ENCODE measurements at places on chromosomes 16 and 17.

DNA sequence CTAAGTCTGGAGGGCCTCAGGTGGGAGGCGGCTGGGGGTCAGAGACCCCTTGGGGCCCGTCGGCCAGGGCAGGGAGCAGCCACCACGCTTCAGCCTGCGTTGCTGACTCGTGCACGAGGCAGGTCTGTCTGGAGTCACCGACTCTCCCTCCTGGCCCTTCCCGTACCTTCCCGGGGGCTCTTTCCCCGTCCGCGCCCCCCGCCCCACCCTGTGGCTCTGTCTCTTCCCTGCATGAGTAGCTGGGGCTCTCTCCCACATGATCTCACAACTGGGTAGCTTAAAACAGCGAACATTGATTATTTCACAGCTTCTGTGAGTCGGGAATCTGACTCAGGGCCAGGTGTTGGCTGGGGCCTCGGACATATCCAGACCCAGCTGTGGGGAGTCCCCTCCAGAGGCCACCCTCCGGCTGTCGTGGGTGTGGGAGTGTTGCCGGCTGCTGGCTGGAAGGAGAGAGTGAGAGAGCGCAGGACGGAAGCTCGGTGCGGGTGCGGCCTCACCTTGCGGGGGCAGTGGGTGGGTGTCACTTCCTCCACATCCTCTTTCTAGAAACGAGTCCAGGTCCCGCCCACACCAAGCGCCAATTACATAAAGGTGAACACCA is 17.3 kb downstream of the BAHCC1 start:
- no peak for DNase-seq

- no peak for DNase-seq
These were observed 42.6 kb upstream of the SKAP1 start for GRCh38 chr17:48472411-48473281.

GRCh38 chr16:24051125-24051524 is 205.0 kb upstream of the CACNG3 start:
- DNase-seq, result no peak

DNA sequence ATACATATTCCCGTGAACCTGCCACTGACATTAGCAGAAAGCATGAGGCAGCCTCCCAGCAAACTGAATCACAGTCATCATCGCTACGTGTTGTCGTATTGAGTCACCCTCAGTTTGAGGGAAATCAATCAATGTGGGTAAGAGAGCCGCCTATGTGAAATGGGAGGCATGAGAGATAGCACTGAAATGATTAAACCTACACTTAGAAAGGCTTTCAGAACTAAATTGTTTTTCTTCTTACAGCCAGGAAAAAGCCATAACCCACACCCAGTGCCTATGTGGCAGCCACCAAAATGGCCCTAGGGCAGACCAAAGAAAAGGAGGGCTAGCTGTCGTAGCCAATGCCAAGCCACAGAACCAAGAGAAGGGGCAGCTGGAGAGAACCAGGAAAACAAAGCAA is 90.5 kb downstream of the ADAMTS18 start:
- no peak for DNase-seq

DNA sequence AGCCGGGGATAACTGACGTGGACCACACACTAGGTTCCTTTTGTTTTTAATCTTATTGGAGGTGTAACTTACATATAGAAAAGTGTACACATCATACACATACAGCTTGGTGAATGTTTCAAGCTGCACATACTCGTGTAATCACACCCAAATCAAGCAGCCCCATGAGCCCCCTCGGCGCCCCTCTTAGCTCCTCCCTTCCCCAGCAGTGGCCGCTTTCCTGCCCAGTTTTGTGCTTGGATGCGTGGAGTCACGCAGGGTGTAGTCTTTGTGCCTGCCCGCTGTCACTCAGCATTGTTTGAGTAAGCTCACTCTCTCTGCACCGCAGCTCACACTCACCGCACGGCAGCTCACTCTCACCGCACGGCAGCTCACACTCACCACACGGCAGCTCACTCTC is 151.7 kb upstream of the CHMP6 start:
- no peak for DNase-seq

- DNase-seq, result no peak
These were observed 28.0 kb downstream of the PEMT start for GRCh38 chr17:17563530-17563929.

DNA sequence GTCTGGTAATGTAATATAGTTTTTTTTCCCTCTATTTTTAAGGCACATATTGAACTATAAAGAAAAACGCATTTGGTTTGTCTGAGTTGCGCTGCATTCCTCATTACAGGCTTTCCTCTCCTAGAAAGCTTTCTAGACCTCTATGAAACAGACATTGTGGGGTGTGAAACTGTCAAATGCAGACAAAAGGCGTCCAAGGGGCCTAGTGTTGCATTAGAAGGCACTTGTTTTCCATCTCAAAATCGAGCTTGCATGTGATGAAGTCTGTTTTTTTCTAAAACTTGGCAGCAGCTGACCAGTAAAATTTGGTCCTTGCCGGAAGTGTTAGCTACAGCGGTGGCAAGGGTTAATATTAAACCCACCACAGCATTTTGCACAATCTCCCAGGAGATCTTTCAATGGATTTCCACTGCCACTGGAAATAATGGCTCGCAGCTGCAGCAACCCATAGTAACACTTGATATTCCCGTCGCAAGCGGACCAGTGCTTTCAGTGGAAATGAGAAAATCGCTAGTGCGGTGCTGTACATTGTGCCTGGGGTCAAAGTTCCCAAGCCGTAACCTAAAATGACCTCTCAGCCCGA is 602.6 kb downstream of the KCNJ2 start:
- no peak for DNase-seq

- no peak for DNase-seq
These were observed at the start of gene ZG16B for GRCh38 chr16:2829501-2830354. Gene ZG16B (plus strand): TSS chr16:2830303. CDS start chr16:2830442, 139 bp downstream.

DNA sequence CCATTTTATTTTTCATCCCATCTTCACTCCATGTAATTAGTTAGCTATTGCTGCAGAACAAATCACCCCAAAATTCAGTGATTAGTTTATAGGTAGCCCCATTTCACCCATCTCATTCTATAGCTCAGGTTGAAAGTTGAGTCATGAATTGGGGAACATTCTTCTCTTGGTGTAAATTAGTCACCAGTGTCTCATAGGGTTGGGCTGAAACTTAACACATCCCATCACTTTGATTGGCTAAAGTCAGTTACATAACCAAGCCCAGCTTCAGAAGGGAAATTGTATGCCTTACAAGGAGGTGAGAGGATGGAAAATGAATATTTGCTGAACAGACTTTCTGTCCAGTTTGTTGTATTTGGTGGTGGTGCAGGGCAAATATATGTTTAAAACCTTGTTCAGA is 477.5 kb downstream of the WWOX start:
- DNase-seq, result no peak

DNA sequence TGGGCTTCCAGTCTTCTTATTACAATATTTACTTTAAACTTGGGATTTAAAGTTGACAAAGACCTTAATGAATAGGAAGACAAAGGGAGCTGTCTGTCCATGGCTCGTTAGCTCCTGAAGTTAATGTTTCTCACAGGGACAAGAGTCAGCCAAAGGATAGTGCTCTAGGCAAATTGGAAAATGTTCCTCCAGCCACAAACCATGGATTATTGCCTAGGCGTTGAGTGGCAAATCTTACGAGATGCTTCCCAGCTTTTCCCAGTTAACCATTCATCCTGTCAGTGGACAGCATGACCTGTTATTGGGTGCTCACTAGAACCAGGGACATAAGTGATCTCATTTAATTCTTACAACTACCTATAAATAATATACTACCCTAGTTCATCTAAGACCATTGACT is 3.6 kb downstream of the TEX2 start:
- DNase-seq, result no peak

- DNase-seq, result no peak
These were observed 30.8 kb downstream of the PRSS54 start for GRCh38 chr16:58264007-58264406.

DNA sequence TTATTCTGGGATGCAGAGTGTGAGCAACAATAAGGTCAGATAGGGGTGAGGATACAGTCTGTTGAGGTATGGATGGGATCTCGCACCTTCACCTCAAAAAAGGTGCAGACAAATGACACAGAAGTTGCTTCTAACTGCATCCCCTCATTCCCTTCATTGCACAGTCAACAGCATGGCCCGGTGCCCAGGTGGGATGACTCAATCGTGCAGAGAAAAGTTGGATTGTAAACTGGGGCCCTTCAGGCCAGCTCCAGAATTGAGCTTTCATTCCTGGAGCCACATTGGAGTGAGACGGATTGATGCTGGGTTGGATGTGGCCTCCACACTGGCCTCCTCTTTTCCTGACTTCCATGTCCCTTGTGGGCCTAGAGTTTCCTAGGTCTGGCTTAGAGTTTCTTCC is 977.4 kb downstream of the KCNJ18 start:
- no peak for DNase-seq

DNA sequence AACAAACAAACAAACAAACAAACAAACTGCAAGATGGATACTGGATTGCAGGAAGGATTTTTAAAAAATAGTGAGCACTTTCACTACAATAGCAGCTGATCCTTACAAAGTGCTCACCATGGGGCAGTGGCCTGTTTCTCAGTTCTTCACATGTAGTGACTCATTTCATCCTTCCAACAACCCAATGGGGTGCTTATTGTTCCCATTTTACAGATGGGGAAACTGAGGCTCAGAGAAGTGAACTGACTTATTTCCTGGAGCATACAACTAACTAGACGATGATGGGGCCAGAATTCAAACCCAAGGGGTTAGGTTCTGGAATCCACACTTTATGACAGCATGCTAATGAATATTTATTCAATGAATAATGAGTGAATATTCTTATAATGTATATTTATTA is 61.2 kb downstream of the MYH11 start:
- DNase-seq, result no peak

- DNase-seq, result peak; percentile 50
These were observed 40.9 kb downstream of the RAP1GAP2 start for GRCh38 chr17:2837147-2837561.

- no peak for DNase-seq
These were observed 9.0 kb upstream of the G6PC1 start for GRCh38 chr17:42891539-42892152.

Data from stimulated activated CD4-positive, alpha-beta T cell treated with anti-CD3 and anti-CD28 coated beads, TNF-alpha, amount 100 ng/mL, for 24 hours (primary cell).